Dermis microvascular lymphatic vessel endothelial cell (primary cell): ENCODE measurements at places on chromosomes 6 and 20.

- no peak for DNase-seq
These were observed 91.1 kb downstream of the TXNDC5 start for GRCh38 chr6:7819431-7820015.

DNA sequence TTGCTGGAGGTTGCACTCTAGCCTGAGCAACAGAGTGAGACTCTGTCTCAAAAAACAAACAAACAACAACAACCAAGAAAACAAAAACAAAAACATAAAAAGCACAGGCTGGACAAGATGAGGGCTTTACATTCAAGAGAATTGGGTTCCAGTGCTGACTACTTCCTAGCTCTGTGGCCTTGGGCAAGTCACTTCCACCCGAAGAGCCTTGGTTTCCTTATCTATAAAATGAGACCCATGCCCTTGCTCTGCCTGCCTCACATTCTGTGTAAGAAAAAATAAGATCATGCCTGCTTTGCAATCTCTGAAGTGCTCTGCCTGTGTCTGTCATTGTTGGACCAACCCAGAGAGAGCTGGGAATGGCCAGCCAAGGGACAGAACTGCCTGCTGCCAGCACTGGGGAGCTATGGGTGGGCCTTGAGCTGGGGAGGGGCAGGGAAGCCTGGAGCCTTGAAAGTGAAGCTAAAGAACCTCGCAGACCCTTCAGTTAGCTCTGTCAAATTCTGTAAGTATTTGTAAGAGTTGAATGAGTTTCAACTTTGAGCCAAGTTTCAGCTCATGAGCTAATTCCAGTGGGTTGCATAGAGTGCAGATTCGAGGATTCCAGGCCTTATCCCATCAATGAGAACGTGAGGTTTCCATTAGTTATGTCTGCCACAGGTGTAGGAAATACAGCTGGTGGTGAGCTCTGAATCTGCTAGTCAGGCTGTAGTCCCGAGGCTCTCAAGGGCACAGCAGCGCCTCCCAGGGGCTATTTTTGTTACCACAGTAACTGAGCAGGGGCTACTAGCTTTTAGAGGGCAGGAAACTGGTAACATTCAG, 93.2 kb downstream of the DLGAP4 start:
- DNase-seq = peak; percentile 82

GRCh38 chr6:130293800-130294199, 71.0 kb upstream of the SAMD3 start:
- DNase-seq = no peak

- DNase-seq = no peak
These were observed 46.6 kb upstream of the ENPP1 start for GRCh38 chr6:131761060-131761761.

GRCh38 chr6:90547991-90548390, 38.9 kb downstream of the MAP3K7 start:
- no peak for DNase-seq

DNA sequence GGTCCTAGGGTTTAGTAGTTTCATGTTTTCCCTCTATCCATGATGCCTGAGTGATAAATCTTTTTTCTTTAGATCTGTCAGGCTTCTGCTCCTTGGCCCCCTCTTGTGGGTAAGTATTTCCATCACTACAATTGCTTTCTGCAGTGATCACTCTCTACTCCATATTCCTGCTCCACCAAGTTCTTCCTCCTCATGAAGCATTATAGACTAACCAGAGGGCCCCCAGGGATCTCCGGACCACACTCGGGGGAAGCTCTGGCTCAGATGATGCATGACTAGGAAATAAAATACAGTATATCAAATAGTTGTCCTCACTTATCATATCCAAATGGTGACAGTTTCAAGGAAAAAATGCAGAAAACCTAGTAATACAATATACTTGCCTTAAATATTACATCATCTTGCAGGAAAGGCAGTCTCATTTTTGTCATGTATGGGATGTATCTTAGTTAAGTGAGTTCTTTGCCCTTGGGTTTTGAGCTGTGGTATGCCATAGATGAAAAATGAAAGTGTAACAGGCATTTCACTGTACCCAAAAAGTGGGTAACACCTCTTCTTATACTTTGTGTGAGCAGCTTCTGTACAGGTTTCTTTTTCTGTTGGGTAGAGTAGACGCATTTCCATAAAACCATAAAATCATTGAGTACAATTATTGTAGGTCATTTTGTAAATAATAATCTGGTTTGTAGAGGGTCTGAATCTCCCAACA, 200.9 kb upstream of the EYA4 start:
- DNase-seq = no peak
